Esophagus muscularis mucosa (tissue), 4 donors: ENCODE measurements at places on chromosomes 7 and 10. TPM values are rescaled to one million over a fixed set of nuclear protein-coding genes. Genes with fewer than 3 reads are reported as not detected.

Gene SFRP4
- 8.9 TPM for total RNA-seq

Gene BICC1
- 20.2 TPM for total RNA-seq

Gene AQP1
- total RNA-seq, result 578 TPM

Gene ADAM22
- 1.0 TPM for total RNA-seq

Gene MET
- total RNA-seq, result 19.4 TPM

Gene PNLIP
- total RNA-seq, result not detected

Gene OR2A7
- total RNA-seq, result 2.3 TPM

Gene ZC3HAV1L
- total RNA-seq, result 10.8 TPM

Gene SMKR1
- not detected for total RNA-seq

Gene TCF7L2
- 7.8 TPM for total RNA-seq

Gene ATG9B
- 0.42 TPM for total RNA-seq

Gene OR13A1
- total RNA-seq, result not detected

Gene FXYD4
- total RNA-seq, result not detected
